ENCODE measurements at places on chromosomes 1 and 21. TPM values are rescaled to one million over a fixed set of nuclear protein-coding genes. Genes with fewer than 3 reads are reported as not detected.

- DNase-seq, result peak; percentile 48
Observed at GRCh38 chr1:85342207-85342606, 65.8 kb upstream of the BCL10 start.

DNA sequence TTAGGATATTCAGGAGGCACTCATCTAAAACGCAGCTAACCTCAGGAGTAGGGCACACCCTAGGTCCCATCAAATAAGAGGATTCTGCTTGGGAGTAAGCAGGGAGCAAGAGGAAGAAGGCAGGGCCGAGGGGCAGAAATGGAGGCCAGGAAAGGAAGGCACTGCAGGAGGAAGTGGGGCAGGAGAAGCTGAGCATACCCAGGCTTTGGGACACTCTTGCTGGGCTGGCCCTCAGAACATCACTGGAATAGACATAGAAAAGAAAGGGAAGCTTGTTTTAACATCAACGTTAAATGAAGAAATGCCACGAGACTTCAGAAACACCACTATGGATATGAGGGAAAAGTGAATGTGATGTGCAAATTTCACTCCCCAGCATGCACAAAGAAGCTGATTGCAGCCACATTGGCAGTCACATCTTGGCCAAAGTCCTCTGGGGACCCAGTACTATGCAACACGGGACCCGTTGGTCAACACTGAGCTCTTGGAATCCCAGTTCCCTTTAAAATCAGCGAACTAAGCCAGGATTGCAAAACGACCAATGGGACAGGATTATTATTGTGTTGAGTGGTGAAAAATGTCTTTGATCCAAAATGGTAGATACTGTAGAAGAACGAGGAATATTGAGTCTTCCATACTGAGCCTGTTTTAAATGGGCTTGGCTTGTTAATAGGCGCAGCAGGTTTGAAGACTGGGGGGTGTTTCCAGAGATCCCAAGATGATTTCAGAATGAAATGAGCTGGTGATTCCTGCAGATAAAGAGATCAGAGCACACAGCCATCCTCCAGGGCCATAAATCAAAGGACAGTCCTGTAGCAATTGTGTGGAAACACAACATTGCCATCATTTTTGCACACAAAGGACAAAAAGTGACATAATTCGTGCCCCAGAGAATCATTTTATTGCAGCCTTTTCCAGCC, 152.4 kb downstream of the TOMM20 start:
- no peak for DNase-seq

GRCh38 chr21:18030248-18030647, 211.1 kb upstream of the C21orf91 start:
- no peak for DNase-seq

MAEL gene
- polyA plus RNA-seq, result not detected

ATP1A4 gene
- polyA plus RNA-seq, result not detected

MCOLN3 gene
- polyA plus RNA-seq, result 0.77 TPM

UTS2 gene
- polyA plus RNA-seq, result not detected

DNA sequence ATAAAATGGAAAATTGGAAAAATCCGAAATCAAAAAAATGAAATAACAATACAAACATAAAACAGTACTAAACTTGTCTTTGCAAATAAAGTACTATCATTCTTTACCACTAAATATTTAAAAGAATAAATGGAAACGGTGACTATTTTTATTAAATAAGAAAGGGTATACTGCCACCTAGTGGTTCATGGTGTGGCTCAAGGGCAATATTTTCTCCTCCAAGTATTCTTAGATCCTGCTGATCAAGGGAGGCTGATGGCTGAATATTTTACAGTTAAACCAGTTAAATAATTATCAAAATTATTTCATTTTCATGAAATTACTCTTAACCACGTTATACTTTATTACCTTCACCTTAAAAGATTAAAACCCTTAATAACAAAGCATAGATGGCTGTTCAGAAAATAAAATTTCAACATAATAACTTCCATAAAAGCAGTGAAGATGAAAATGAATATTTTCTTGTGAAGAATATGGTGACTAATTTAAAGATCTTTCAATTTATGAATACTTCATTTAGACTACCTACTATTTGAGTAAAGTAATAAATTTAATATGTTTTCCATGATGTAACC, 1793.9 kb downstream of the NCAM2 start:
- peak; percentile 70 for DNase-seq

- no peak for DNase-seq
Observed at GRCh38 chr1:205677167-205677566, 3.1 kb downstream of the SLC45A3 start.

VHLL gene
- not detected for polyA plus RNA-seq

DNA sequence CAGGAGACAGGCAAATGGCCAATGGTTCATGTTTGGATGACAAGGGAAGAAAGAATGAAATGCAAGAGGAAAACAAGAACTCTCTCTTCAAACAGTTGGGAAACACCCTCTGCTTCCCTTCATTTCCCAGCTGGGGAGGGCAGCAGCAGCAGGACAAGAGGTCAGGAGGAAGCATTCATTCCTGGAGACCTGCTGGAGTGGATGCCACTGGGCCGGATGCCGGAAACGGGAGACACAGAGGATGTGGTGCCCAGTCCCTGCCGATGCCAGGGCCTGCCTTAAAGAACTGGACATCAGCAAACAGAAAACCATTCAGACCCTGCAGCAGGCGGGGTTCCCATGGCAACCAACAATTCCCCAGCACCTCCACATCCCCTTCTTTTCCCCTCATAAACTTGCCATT, 102.3 kb upstream of the ZNF648 start:
- peak; percentile 41 for DNase-seq

MNDA gene
- polyA plus RNA-seq, result not detected

DNA sequence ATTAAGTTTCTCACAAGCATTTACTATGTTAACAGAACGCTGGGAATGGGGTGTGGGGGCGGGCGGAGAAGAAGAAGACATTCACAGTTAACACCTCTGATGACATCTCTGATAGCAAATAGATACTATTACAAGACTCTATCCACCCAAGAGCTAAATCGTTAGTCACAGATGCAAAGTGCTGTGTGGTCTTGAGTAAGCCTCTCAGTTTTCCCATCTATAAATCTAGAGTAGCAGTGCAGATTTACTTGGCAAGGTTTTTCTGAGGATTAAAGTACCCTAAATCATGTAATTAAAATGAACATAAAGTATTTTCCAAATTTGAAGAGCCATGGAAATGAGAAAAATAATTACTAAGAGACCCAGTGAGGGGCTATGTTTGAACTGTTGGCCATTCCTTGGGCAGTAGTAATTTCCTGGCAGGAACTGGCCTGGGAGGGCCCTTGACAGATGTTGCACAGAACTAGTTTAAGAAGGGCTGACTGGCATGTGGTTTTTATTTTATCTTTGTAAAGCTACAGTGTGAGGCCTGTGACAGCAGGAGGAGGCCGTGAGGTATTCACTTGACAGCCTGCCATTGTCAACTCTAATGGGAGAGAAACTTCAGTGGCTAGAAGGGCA, 58.7 kb upstream of the APOBEC4 start:
- DNase-seq, result peak; percentile 79

All from GM23248 (cell line).